HEK293T (cell line): ENCODE measurements at places on chromosomes 4 and X.

DNA sequence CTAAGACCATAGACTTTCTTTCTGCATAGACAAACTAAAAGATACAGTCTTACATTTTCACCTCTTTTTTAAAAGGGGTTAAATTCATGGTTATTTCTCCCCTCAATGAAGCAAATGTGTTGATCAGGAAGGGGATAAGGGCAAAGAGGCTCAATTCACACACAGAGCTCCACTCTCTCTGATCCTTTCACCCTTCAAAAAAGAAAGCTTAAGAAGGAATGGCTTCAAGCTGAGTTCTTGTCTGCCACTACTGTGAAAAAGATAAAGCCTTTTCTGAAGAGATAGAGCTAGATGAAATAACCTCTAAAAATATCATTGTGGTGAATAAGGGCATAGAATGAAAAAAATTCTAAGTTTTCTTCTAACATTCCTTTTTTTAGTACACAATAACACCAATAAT is 28.3 kb downstream of the SEPSECS start:
- DNase-seq = no peak

DNA sequence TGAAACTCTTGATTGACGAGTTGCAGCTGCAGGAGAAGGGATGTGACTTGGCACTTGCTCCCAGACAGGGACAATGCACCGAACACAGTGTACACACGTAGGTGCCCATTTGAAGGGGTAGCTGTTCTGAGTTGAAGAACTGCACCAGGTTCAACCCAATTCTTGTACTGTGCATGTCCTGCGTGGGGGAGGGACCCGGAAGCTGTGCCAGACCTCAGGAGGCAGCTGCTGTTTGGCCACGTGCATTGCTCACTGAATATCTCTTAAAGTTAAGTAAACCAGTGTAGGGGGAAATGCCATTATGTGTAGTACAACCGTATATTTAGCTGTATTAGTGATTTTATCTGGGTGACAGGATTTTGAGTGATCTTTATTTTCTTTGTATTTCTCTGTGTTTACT is 12.0 kb upstream of the RBBP7 start:
- DNase-seq = no peak

DNA sequence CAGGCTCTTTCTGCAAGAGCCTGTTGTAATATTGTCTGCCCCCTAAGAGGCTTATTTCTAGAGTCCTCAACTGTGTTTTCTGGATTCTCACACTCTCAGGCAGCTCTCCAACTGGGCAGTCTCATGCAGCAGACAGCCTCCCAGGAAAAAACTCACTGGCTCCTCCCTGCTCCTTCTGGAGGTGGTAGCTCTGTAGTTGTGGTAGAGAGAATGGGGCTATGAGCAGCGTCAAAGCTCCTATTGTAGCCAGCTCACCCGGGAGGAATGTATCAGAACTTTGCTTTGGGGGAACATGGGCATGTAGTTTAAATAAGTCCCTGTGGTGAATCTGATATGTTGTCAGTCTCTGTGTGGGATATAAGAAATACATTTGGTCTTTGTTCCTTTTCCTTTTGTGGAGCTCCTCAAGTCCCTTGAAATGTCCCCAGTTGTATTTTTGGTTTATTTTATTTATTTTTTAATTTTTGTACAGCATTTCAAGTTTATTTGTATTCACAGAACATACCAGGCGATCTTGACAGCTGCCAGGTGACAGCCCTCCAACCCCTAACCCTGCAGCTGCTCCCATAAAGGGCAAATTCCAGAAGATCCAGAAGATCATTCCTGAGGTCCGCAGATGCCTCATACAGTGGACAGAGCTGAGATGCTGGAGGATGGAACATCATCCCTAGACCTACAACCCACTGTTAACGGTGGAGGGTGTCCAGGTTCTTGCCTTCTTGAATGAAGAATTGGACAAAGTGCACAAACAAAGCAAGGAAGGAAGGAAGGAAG is 45.7 kb downstream of the TRIM61 start:
- DNase-seq = no peak

GRCh38 chr4:71832049-71832448 is 48.2 kb upstream of the GC start:
- no peak for DNase-seq

DNA sequence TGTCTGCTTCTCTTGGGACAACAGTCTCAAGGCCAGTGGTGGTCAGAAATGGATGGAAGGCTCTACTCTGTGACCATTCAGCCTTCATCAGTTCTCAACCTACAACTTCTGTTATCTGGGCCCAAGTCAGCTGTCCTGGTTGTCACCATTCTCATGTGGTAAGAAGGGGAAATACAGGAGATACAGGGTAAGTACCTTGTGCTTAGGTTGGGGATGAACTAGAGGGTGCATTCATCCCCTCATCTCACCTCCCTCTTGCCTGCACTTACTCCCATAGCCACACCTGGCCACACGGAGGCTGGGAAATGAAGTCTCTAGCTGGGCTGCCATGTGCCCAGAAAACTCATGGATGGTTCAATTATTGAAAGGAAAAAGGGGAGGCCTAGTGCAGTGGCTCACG is 44.9 kb downstream of the FAM184B start:
- DNase-seq = no peak

GRCh38 chrX:133685822-133686221 is 270.5 kb upstream of the GPC4 start:
- no peak for DNase-seq

- peak; percentile 13 for DNase-seq
Observed at GRCh38 chr4:80219301-80220025, 22.2 kb downstream of the PRDM8 start.

- peak; percentile 20 for DNase-seq
Observed at GRCh38 chr4:119559044-119559647, 69.5 kb downstream of the PDE5A start.

- DNase-seq = no peak
Observed at GRCh38 chrX:5409106-5409505, 819.6 kb downstream of the NLGN4X start.

DNA sequence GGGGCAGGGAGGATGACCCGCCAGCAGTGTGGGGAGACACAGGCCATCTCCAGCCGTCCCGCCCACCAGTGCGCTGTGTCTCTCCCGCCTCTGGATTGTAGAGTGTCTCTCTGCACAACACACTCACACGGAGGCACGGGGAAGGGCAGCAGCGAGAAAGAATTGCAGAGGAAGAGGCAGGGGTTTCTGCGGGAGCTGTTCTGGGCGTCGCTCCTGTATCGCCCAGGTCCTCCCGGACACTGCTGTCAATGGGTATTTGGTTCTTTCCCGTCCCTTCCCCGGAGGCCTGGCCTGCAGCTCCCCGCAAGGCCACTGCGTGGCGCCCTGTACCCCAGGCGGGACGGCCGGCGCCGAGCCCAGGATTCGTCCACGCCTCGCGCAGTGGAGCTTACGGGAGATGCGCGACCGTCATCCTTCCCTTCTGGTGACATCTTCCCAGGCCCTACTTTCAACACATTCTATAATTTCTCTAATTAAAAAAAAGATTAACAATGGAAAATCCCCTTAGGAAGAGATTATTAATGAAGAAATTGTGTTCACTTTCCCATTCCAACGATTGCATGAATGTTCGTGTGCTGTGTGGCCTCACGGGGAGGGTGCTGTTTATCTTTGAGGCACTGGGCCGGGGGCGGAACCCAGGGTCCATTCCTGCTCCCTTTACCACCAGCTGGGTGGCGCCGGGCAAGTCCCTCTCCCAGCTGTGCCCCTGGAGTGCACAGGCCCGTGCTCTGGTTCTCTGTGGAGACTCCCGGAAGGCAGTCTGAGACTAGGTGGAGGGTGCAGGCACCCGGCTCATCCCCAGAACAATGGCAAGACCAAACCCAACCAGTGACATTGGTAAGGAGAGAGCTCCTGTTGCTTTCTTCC is 95.7 kb downstream of the CPZ start:
- DNase-seq = peak; percentile 89

DNA sequence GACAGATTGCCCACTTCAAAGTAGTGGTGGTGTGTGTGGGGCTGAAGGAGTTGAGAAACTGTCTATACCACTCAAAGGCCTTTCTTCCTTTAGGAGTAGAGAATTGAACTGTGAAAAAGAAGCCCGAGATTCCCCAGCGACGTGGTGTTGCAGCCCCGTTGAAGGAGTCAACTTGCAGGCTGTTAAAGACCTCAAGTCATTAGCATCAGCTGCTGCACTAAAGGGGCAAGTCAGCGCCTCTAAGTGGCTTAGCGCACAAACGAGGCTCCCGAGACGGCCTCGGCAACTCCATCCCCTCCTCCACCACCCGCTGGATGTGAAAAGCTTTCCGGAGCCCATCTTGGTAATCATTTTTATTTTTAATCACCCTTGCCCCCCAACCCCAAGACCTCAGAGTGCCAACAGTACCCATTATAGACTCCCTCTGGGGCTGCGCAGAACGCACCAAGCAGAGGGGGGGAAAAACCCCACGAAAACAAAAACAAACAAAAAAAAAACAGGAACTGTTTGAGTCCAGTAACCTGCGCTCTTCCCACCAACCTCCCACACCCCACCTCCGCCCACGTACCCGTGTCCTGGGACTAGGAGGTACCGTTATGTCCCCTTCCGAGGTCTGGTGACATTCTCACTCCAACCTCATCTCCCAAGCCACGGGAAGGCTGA is 913 bp upstream of the PRDM8 start:
- DNase-seq = peak; percentile 24

GRCh38 chr4:150974750-150975149 is 40.3 kb downstream of the LRBA start:
- DNase-seq = no peak

GRCh38 chr4:94305466-94306225 is 37.0 kb downstream of the HPGDS start:
- DNase-seq = no peak

DNA sequence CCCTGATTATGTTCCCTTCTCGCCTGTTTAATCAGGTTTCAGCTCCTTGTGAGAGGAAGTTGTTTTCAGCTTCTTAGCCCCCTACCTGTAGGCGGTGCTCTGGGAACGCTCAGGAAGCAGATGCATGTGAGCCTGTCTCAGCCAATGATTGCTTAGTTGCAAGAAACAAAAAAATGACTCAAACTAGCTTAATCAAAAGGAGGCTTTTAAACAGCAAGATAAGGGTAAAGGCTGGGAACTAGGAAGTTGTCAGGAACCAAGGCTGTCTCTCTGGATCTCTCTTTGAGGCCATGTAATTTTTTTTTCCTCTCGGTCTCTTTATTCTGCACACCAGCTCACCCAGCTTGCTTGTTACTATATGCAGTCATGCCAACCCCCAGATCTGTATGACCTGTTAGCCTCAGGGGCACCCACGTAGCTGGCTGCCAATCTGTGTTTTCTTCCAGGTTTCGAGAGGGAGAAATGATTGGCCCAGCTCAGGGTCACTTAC is 109.1 kb downstream of the PTTG2 start:
- DNase-seq = no peak

DNA sequence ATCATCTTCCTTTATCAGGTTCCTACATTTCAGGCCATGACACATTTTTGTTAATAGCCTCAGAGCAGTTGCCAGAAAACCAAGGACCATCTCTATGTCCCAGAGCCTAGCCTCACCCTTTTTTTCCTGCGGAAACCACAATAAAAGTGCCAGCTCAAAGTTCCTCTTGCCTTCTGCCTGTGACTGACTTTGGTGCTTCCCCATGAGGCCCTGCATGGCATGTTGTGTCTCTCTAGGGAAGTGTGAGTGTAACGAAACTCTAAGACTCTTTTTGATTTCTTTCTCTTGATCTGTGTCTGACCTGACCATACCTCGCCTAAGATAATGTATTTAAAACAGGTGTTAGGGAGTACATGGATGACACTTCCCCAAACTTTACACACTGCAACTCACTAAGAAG is 642.3 kb upstream of the BOD1L1 start:
- no peak for DNase-seq

DNA sequence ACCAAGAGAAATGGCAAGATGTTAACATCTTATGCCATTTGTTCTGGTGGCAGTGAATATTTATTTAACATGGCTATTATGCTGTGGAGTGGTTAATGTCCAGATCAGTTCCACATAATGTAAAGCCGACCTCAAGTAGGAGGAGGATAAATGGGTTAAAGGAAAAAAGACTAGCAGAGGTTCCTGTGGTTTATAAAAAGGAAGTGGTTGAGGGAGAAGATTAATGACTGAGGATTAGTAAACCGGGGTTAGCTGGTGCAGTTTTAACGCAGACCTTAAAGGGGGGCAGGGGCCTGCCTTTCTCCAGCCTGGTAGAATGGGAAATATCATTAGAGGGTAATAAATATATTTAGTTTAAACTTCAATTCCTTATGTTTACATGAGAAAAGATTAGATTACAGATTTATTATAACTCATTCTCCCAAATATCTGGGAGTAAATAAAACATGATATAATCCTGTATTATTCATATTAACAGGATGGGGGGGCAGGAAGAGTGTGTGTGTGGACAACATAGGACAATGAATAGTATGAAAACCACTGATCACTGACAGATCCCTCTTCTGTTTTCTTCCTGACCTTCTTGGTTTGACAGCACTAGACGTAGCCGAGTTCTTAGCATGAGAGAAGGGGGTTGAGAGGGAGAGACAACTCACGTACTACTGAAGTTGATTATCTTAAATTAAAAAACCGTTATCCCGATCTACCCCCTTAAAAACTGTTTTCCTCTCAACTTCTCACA is 124.1 kb upstream of the LIMCH1 start:
- no peak for DNase-seq

DNA sequence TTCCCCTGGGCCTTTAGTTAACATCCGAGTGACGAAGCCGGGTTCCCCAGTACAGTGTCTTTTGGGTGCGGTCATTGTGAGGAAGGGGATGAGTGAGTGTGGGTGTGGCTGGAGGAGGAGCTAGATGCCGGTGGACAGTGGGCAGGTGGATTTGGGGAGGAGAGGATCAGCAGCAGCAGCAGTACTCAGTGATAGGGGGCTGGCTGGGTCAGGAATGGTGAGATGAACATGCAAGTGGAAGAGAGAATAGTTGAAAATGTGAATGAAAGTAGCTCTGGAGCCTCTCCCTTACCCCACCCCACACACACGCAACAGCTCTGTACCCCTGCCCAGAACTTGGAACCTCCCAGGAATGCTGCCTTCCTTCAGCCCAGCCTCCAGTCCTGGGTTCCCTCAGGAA is 4.5 kb downstream of the TSR2 start:
- no peak for DNase-seq

DNA sequence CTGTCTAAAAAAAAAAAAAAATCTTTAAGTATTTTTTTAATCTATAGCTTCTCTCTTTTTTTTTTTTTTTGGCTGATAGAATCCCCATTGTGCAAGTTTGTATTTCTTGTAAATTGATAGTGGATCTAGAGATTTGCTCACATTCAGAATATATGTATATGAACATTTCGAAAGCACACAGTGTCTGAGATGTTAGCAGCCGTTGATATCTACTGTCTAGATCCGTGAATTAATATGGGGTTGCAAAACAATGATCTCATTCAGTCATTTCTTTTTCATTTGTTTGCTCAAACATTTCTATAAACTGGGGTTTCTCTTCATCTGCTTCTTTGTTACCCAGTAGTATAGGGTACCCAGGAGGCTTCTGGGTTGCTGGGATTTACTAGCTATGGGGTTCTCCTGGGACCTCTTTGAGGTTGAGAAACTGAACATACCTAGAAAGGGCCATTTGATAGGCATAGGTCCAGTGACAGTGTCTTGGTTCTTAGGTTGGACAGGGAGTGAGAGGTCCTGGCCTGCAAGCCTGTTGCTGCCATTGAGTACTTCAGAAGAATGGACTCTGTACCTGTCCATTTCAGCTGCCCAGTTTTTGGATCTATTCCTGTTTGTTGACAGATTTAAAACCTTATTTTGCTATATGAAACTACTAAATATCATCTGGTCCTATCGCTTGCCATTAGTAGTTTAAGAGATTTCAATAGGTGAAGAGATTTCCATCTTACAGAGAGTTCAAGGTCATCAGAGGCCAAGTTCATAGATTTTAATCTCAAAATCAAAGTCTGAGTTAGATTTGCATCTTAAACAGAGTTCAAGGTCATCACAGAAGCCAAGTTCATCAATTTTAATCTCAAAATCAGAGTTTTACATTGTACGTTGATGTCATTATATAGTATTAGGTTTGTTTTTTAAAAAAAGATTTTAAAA is 50.8 kb downstream of the WWC2 start:
- DNase-seq = no peak
